ENCODE measurements at places on chromosomes 4 and X.
A peak's percentile ranks its signal among the peaks of the same experiment; 100 is the strongest.

DNA sequence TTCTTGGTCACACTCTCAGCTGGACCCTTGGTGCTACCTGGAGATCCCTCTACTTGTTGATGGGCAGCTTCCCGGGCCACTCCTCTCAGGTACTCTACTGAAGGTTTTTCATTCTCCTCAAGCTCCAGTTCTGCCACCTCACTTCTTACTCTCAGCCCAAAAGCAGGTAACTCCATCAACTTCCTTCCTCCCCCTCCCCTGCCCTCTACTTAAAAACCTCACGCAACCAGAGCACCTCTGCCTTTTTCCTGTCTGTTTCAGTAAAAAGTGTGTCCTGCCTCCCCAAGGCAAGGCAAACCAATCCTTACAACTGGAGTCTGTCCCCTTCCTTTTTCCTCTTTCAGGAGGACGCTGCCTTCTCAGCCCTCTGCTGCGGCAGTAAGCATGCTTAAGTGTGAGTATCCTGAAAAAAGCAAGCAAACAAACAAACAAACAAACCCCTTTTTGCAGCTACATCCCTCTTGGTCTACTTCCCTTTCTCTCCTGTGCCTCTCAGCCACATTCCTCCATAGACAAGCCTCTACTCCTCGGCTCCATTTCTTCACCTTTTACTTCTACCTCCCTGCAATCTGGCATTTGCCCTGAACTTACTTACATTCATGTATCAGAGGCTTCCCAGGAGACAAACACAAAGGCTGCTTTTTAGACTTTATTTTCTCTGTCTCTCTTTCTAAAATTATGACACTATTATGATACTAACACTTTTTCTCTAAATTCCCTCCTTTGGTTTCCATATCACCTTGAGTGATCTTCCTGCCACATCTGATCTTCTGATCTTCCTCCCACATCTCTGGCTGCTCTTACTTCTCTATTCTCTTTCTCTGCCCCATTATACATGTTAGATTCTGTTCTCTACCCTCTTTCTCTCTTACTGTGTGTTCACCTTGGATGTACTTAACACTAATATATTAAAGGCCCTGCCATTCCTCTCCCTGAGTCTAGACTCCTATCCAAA is 5.4 kb downstream of the ALPK1 start:
- no peak for DNase-seq

DNA sequence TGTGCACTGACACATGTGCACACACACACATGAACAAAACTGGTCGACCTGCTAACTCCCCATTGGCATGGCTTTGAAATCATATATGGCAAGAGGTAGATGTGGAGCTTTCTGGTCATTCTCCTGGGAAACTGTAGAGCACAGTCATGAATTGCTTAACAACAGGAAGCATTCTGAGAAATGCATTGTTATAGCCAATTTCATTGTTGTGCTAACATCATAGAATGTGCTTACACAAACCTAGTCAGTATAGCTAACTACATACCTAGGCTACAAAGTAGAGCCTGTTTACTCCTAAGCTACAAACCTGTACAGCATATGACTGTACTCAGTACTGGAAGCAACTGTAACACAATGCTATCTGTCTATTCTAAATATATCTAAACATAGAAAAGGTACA is 134.2 kb upstream of the SH3RF1 start:
- DNase-seq = no peak

DNA sequence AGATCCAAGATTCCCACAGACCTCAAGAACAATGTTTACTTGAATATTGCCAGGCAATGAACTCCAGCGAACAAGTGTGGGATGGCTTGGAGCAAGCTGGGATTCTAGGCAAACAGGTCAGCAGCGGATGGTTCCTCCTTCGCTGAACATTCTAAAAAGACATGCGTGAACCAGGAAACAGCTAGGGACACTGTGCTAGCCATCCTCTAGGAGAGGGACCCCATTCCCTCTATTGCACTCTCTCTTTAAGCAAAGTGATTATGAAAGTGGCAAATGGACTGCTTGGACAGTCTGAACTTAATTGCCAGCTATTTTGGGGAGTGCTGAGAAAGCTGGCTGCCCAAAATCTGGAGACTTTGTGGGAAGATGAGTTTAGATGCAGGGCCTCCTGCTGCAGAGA is 29.9 kb upstream of the TEC start:
- no peak for DNase-seq

- peak; percentile 37 for DNase-seq
Observed at GRCh38 chrX:153669174-153669890, 4.3 kb downstream of the PNCK start.

GRCh38 chr4:18568600-18568999 is 547.0 kb upstream of the LCORL start:
- DNase-seq = no peak

GRCh38 chrX:68989865-68990606 is 161.2 kb downstream of the EFNB1 start:
- DNase-seq = no peak

DNA sequence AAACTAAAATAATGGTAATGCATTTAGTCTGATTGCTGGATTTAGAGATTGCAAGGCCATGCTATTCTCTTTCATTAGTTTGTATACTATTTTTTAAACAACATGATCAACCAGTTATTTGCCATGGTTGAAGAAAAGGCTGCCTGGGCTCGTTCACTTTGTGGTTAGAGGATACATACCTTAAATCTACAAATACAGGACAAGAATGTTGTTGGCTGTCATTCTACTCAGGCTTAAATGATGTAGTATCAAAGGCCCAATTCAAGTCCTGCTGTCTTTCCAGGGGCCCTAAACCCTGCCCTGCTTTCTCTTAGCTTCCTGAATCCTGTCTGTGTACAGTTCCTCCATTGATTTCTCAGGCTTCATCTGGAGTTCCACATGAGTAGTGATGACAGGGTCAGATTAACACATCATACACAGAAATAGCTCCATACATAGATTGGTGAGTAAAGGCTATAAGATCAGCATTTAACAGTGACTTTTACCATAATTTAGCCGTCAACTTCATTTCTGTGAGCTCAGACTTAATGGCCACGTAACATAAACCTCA is 114.9 kb upstream of the GPRIN3 start:
- no peak for DNase-seq

DNA sequence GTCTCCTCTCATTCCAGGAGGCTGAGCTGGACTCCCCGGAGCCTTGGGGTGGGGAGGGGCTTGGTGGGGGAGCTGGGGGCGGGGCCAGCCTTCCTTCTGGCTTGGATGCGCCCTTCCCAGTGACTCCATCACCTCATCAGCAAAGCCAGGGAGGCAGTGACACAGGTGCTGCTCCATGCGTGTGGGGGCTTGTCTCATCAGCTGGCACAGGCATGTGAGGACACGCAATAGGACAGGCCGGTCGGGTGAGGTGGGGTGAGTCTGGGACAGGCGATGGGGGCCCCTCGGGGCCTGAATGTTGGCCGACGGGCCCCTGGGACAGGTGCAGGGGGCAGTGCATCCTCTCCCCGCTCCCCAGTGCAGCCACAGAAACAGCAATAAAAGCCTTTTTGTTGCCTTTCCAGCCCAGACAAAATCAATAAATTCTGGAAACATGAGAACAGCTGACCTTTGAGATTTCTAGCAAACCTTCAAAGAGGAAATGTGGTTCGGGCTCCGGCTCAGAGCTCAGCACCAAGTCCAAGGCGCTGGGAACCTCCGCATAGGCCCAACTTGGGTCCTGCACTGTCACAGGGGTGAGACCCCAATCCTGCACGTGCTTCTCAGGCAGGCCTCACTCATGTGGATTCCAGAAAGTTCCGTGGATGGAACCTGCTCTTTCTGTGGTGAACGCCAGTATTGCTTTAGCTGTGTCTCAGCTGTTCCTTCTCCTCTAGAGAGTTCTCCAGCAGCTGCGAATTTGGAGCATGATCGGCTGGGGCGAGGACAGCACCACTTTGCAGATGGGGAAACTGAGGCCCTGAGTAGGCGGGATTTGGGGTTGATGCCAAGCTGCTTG is 18.5 kb downstream of the ADRA2C start:
- no peak for DNase-seq

- no peak for DNase-seq
Observed at GRCh38 chr4:76830964-76831703, 66.8 kb downstream of the SOWAHB start.

DNA sequence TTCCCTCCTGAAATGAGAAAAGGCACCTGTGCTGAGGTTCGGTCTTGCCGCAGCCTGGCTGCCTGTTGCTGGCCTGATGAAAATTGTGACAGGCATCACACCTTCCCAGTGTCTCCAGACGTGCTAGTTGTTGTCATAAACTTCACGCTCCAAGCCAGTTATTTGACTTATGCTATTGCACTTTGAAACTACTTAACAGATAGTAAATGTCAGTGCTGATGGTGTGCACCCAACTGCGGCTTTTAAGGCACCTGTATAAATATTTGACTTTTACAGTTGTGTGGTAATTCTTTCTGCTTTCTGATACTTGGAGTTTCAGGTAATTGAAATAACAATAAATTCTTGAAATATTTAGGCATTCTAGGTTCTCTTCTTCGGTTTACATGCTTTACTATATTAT is 1.8 kb downstream of the WWC2 start:
- DNase-seq = no peak

GRCh38 chr4:102497986-102498385 is 3.2 kb upstream of the NFKB1 start:
- DNase-seq = no peak

DNA sequence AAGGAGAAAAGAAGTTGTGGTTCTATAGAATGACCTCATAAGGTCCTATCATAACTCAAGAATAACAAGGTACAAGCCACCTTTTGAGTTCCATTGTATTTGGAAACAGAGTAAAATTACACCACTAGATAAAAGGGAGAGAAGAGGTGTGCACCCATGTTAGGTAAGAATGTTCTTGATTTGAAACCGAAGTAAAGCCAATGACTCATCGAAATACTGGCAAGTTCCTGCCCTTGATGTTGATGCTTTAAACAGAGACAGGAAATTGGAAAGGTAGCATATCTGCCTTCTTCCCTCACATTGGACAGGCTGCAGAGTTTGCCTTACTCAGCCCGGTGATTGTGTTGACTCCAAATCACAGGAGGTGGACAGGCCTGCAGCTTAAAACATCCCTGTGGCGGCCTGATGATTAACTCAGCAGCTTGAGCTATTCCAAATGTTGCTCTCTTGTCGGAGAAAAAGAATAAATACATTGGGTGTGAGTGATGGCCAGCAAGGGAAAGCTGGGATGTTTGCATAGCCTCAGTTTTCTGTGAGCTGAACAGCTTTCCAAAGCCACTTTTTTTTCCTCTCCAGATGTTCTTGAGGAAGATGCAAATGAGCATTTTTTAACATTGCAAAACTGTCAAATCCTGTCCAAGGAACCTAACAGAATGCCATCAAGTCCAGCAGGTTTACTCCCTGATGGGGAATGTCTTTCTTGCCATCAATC is 321.1 kb downstream of the NKX6-1 start:
- DNase-seq = no peak

- DNase-seq = no peak
Observed at GRCh38 chr4:78545275-78546246, 6.0 kb upstream of the ANXA3 start.

DNA sequence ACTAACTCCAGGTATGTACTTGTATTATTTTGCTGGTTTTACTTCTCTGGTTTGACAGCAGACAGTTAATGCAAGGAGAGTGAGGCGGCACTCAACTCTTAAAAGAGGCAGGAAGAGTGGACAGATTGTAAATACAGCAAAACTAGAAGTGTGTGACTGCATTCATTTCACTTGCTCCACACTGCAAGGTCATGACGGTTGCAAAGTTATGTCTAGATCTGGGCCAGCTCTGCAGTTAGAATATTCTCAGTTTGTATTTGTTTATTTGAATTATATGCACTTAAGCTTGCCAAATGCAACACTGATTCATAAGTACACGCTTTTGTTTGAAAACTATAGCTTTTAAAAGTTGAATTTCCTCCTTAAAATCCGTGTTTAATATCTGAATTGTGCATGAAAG is 148.9 kb downstream of the STIM2 start:
- DNase-seq = no peak

GRCh38 chr4:106522839-106523238 is 154.3 kb upstream of the GIMD1 start:
- DNase-seq = no peak

DNA sequence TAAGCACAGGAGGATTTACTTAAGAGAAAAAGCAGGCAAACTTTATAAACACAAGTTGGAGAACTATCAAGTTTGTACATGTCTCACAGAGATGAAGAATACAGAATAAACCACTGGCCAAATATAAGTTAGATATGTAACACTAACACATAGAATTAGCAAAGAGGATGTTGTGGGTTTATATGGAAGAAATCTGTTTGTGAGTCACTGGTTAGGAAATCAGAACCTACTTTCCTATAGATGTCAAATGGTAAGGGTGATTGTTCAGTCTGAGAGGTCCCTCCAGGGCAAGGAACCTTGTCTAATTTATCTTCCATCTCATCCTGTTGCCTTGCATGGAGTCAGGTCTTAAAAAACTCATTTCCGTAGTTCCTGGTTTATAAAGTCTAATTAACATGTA is 14.8 kb upstream of the ART3 start:
- DNase-seq = no peak

DNA sequence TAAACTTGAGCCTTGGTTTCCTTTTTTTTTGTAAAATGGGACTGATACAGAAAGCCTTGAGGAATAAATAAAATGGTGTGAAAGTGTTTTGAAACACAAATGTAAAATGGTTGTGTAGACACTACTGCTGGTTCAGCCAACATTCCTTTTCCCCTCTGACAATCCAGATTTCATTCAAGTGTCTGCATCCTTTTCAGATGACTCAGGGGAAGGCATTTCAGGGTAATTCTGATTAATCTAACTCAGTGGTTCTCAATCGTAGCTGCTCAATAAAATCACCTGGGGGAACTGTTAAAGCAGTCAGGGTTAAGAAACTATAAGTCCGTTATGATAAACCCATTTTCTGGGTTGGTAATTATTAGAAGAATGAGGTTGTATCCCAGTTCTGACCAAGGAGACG is 4.6 kb downstream of the ARHGAP10 start:
- no peak for DNase-seq

DNA sequence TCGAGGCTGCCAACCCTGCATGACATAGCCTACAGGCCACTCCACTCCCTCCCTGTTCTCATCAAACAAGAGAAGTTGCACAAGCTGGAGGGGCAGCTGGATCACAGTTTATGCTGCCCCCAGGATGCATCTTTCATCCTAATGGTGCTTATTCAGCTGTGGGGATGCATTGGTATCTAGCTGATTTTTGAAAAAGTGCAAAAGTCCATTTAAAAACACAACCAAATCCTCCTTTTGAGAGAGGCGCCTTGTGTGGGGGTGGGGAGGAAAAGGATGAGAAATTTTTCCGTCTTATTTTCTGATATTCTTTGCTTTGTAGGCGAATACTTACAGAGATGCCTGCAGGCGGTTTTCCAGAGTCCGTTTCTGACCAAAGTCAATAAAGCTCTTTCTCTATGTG is 276.4 kb upstream of the BOD1L1 start:
- no peak for DNase-seq

DNA sequence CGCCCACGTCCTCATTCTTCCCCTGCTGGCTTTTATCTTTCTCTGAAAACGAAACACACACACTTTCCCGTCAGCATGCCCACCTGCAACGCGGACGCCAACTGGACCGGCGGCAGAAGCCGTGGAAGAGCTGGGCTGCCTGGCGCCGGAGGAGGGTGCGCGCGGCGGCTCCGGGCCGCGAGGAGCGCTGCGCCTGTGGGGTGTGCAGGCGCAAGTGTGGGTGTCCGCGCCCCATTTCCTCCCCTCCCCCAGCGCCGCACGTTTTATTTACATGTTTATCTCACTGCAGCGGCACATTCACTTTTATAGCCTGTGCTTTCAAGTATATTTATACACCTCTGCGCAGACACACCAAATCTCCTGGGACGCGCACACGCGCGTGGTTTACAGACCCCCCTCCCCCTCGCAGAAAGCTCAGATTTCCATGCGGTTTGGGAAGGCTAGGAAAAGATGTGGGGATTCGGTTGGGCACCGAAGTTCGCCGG is 1.5 kb downstream of the PITX2 start:
- no peak for DNase-seq

- DNase-seq = no peak
Observed at GRCh38 chrX:150159537-150159936, 203.6 kb upstream of the MAMLD1 start.
